Osteocyte (in vitro differentiated cells): ENCODE measurements at places on chromosomes 6 and 20. TPM values are rescaled to one million over a fixed set of nuclear protein-coding genes. Genes with fewer than 3 reads are reported as not detected.

- H3K36me3 ChIP-seq, result no peaks in the 10 kb centered on the region
- no peak for DNase-seq
- H3K27ac ChIP-seq, result no peak overlapping the region
- H3K4me3 ChIP-seq, result no peak overlapping the region
- H3K27me3 ChIP-seq, result no peaks in the 10 kb centered on the region
- H3K4me1 ChIP-seq, result no peaks in the 10 kb centered on the region
These were observed 2.1 kb downstream of the FKBP1C start for GRCh38 chr6:63213325-63213724.

DNA sequence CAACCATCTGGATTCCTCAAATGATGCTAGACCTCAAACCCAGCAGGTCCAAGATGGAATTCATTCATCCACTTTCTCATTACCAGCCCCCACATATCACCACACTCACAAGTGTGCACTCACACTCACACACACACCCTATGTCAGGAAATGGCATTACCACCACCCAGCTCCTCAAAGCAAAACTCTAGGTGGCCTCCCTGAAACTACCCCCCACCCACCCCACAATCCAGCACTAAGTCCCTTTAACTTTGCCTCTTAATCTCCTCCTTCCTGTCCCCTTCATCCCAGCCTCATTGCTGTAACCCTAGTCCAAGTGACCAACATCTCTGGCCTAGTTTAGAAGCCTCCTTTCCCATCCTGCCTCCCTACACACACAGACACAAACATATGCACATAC, 109.4 kb downstream of the TNFAIP3 start:
- no peak overlapping the region for H3K27ac ChIP-seq
- no peak for DNase-seq
- no peaks in the 10 kb centered on the region for H3K36me3 ChIP-seq

- H3K4me3 ChIP-seq, result no peak overlapping the region
- no peak for DNase-seq
- peaks cover 66% of the 10 kb centered on the region for H3K4me1 ChIP-seq
- no peaks in the 10 kb centered on the region for H3K27me3 ChIP-seq
- peaks cover 6% of the 10 kb centered on the region for H3K36me3 ChIP-seq
These were observed 1.2 kb upstream of the PHACTR2 start for GRCh38 chr6:143676437-143677045.

The CBLN4 gene
- total RNA-seq, result not detected in 2 replicates

The ARMC12 gene
- 1.3 and 2.5 TPM in 2 replicates for total RNA-seq
